ENCODE measurements at places on chromosomes 4 and X. TPM values are rescaled to one million over a fixed set of nuclear protein-coding genes. Genes with fewer than 3 reads are reported as not detected.

- DNase-seq: peak; percentile 56
Measured at GRCh38 chr4:98653890-98654867, 4.2 kb downstream of the TSPAN5 start.

- no peak for DNase-seq
Measured at GRCh38 chrX:84477114-84477513, 25.1 kb downstream of the HDX start.

DNA sequence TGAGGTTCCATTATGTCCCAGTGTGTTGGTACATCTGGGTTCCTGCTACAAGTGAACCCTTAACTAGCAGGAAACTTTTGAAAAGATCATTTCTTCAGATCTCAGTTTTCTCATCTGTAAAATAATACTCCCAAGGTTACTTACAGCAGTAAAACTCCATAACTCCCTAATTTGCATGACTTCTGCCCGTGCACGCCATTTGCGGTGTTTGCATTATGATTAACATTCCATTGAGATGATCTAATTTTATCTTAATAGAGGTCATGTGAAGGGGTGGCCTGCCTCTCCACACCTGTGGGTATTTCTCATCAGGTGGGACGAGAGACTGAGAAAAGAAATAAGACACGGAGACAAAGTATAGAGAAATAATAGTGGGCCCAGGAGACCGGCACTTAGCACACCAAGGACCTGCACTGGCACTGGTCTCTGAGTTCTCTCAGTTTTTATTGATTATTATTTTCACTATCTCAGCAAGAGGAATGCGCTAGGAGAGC, 219.8 kb downstream of the TLL1 start:
- no peak for DNase-seq

SCRG1 gene
- total RNA-seq: not detected

DNA sequence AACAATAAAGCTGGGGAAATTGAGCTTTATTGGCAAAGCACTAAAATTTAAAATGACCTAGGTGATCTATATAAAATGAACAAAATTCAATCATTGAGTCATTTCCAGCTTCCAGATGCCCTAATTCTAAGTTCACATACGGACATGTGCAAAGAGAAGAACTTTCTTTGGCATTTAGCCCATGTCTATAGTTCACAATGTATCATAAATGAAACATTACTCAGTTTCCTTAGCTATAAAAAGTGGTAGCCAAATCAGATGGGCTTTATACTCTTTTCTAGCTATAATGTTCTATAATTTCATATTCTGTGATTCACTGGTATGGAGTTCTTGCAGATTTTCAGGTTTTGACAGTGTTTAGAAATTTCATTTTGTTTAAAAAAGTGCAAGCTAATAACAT, 327.4 kb downstream of the KCTD8 start:
- no peak for DNase-seq

OTC gene
- total RNA-seq: not detected

SUPT20HL1 gene
- not detected for total RNA-seq

All from epithelial cell of proximal tubule (primary cell).